ENCODE measurements at places on chromosomes 7 and 10.

GRCh38 chr7:25840209-25840792, 311.7 kb upstream of the NFE2L3 start:
- DNase-seq = no peak

DNA sequence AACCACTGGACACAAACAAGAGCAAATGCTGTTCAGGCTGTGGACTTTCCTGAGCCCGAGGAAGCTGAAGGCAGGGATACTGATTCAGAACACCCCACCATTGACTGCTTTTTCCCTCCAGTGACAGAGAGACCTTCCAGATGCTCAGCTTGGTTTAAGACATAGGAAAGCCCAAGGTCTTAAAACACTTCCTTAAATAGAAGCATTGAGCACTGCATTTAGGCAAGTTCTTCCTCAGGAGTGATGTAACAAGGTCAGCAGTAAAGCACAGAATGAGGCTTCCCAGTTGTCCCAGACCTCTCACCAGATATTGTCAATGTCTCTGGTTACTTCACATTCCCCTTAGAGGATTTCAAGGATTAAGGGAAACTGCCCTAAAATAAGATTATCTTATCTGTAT, 19.6 kb upstream of the CDCA7L start:
- no peak for DNase-seq

- peak; percentile 39 for DNase-seq
Measured at GRCh38 chr10:118163217-118163616, 116.5 kb upstream of the RAB11FIP2 start.

GRCh38 chr10:60739558-60739957, 38.7 kb upstream of the CDK1 start:
- no peak for DNase-seq

DNA sequence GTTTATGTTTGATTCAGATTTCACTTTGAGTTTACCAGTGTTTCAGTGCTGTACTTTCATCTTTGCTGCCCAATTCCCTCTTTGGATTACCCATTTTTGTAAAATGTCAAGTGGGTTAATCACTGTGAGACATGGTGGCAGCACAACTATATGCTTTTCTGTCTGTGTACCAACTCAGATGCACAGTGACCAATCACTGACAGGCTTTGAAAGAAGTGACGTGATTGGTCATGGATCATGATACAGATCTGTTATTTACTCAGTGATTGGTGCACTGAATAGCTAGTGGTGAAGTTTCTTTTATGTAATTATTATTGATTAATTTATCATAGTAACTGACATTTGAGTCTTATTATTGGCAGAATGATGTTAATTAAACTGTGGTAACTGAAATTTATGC, 126.9 kb downstream of the SDK1 start:
- DNase-seq = no peak

DNA sequence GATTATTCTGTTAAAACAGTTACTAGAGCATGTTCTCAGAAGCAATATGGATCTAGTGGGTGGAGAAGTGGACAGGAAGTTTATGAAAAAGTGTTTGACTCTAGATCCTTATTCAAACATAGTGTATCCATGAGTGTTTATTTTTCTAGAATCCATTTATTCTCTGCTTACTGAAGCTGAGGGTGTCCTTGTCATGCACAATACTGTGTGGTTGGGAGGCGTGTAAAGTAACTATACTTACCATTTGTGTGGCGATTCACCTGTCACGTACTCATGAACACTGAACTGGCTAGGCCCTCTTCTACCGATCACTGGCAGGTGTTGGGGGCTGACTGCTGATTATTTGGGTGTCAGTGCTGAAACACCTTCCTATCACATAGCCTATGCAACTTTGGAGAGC, 74.0 kb downstream of the POU6F2 start:
- DNase-seq = no peak
